Glutamatergic neuron (in vitro differentiated cells): ENCODE measurements at places on chromosomes 4 and X.

- DNase-seq, result no peak
These were observed 55.9 kb downstream of the FHDC1 start for GRCh38 chr4:152992027-152992426.

GRCh38 chrX:33133320-33133719 is 78.0 kb downstream of the DMD start:
- DNase-seq, result no peak

- no peak for DNase-seq
These were observed 8.6 kb downstream of the SRPX start for GRCh38 chrX:38211891-38212635.

GRCh38 chr4:122873821-122874593 is 47.4 kb downstream of the FGF2 start:
- DNase-seq, result no peak

DNA sequence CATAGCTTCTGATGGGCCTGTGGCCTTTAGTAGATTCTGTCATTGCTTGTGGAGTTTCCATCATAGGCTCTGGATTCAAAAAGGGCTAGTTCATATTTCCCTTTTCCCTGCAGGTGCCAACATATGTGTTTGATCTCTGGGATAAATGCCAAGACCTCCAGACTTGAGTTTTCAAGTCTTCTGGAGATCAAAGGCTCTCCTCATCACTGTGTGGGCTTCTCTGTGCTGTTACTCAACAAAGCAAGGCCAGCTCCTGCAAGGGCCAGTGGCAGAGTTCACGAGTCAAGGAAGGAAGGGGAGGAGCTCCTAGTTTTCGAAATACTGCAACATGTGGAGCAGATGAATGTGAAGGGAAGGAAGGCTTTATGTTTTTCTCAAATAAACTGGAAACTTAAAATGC is 62.7 kb upstream of the SCML1 start:
- DNase-seq, result no peak

GRCh38 chr4:147284935-147285334 is 196.0 kb upstream of the EDNRA start:
- DNase-seq, result no peak

GRCh38 chr4:138317175-138317748 is 75.1 kb upstream of the SLC7A11 start:
- DNase-seq, result no peak
